ENCODE measurements at places on chromosomes 11 and 22.

DNA sequence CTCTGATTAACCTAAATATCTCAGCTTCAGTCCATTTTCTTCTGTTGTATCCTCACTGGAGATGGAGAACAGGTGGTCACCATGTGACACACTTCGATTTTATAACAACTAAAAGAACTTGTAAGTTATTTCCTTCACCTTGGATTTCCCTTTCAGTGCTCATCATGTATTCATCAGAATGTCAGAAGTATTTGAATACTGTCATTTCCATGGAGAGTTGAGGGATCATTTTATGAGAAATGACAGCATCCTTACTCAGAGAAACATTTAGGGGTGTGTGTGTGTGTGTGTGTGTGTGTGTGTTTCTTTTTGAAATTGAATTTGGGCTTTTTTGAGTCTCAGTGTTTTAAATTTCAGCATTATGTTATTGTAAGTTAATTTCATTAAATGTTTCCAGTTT, 205.8 kb downstream of the ARHGAP42 start:
- no peak overlapping the region for H3K27ac ChIP-seq
- H3K27me3 ChIP-seq, result no peaks in the 10 kb centered on the region
- no peak for DNase-seq

DNA sequence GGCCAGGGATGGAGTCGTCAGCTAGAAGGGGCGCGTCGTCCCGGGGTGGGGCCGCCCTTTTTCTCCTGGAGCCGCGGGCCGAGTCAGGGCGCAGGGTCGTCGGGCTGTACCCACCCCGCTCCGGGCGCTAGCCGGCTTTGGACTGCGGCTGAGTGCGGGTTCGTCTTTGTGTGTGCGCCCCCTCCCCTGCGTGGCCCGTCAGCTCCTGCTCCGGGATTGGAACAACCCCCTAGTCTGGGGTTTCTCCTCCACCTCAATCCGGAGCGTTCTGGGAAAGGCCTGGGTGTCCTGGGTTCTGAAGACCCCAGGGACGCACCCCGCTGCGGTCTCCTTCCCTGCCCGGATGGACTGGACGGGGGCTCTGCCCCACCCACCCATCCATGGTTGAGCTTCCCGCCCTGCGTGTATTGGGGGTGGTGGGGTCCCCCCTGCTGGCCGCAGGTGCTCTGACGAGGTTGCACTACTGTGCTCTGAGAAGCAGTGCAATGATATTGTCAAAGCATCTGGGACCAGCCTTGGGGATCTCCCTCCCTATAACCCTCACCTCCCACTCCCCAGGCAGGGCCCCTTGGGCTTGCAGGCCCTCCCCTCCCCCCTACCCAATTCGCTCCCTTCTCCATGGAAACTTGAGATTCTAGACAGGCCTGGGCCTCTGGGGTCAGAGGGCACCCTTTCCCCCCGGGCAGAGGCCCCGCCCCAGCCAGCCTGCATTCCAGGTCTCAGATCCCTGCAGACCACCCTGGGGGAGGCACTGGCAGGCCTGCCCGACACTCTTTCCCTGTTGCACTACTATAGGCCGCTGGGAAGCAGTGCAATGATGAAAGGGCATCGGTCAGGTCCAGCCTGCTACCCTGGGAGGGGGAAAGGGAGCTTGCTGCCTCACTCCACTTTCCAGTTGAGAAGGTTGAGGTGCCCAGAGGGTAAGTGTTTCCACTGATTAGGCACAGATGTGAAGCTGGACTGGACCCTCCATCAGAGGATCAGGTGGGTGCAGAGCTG, 10.7 kb downstream of the SDF2L1 start:
- H3K4me1 ChIP-seq, result peaks cover 14% of the 10 kb centered on the region
- H3K27ac ChIP-seq, result peak overlapping the region; percentile 59
- no peaks in the 10 kb centered on the region for H3K27me3 ChIP-seq
- DNase-seq, result no peak

DNA sequence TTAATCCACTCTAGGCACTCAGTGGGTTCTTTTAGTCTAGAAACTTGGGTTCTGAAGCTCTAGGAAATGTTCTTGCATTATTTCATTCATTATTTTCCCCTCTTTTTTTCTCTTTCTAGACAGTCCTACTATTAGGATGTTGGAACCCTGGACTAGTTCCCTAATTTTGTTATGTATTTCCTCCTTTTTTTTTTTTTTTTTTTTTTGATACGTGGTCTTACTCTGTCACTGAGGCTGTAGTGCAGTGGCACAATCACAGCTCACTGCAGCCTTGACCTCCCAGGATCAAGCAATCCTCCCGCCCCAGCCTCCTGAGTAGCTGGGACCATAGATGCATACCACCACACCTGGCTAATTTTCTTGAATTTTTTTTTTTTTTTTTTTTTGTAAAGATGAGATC, 9.4 kb downstream of the UPB1 start:
- no peaks in the 10 kb centered on the region for H3K27me3 ChIP-seq
- no peak for DNase-seq
- H3K27ac ChIP-seq, result no peak overlapping the region
- no peak overlapping the region for H3K4me3 ChIP-seq
- H3K36me3 ChIP-seq, result no peaks in the 10 kb centered on the region
- no peaks in the 10 kb centered on the region for H3K4me1 ChIP-seq

- DNase-seq, result no peak
- H3K4me3 ChIP-seq, result no peak overlapping the region
- H3K27ac ChIP-seq, result no peak overlapping the region
These were observed 2.6 kb upstream of the VWCE start for GRCh38 chr11:61297746-61298145.

GRCh38 chr22:37884420-37884819, 21.7 kb upstream of the MICALL1 start:
- no peak for DNase-seq
- H3K4me1 ChIP-seq, result no peaks in the 10 kb centered on the region
- no peaks in the 10 kb centered on the region for H3K27me3 ChIP-seq
- H3K4me3 ChIP-seq, result no peak overlapping the region
- no peak overlapping the region for H3K27ac ChIP-seq
- H3K36me3 ChIP-seq, result no peaks in the 10 kb centered on the region

DNA sequence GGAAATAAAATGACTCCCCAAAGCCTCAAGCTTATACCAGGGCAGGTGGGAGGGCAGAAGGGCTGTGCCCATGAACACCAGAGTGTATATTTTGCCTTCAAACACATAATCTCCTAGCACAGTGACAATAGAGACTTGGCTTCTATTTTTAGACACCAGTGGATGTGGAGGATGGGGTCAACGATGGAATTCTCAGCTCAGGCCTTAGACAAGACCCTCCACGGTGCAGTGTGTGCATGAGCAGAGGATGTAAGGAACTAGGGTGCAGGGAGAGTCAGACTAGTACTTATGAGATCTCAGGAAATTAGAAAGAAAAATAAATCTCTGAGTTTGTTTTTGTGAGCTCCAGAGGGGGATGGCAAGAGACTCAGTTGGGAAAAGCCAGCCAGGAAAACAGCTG, 113.6 kb upstream of the CADM1 start:
- no peaks in the 10 kb centered on the region for H3K27me3 ChIP-seq
- DNase-seq, result no peak
- no peak overlapping the region for H3K4me3 ChIP-seq
- no peaks in the 10 kb centered on the region for H3K4me1 ChIP-seq
- H3K27ac ChIP-seq, result no peak overlapping the region

DNA sequence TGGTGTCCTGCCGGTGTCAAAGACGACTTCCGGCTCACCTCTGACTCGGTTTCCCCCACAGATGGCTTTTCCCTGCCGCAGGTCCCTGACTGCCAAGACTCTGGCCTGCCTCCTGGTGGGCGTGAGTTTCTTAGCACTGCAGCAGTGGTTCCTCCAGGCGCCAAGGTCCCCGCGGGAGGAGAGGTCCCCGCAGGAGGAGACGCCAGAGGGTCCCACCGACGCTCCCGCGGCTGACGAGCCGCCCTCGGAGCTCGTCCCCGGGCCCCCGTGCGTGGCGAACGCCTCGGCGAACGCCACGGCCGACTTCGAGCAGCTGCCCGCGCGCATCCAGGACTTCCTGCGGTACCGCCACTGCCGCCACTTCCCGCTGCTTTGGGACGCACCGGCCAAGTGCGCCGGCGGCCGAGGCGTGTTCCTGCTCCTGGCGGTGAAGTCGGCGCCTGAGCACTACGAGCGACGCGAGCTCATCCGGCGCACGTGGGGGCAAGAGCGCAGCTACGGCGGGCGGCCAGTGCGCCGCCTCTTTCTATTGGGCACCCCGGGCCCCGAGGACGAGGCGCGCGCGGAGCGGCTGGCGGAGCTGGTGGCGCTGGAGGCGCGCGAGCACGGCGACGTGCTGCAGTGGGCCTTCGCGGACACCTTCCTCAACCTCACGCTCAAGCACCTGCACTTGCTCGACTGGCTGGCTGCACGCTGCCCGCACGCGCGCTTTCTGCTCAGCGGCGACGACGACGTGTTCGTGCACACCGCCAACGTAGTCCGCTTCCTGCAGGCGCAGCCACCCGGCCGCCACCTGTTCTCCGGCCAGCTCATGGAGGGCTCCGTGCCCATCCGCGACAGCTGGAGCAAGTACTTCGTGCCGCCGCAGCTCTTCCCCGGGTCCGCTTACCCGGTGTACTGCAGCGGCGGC, 5.5 kb downstream of the B3GNT6 start:
- H3K36me3 ChIP-seq, result no peaks in the 10 kb centered on the region
- no peaks in the 10 kb centered on the region for H3K27me3 ChIP-seq
- no peaks in the 10 kb centered on the region for H3K4me1 ChIP-seq

DNA sequence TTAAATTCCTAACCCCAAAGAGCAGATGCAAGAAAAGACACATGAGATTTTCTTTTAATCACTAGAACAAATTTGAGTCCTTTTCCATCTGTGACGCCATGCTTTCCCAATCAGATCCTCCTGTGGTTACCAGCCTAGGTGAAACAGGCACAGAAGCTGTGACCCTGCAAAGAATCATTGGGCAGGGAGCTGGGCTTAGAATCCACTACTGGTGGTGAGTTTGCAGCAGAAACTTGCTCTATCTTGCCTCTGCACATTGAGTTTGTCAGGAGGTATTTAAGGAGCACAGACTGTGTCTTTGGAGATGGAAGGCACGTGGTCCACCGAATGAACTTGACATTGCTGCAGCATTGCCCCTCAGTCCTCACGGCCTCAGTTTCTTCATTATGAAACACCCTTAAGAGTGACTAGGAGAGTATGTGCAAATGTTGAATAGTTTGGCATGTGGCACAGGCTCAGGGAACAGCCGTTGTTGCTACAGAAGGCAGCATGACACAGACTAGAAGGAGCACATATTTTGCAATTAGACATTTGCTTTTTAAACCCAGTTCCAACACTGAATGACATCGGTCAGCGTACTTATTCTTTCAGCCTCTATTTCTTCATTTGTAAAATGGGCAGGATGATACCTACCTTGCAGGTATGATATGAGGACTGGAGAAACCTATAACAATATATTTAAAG, 127.6 kb downstream of the DBX1 start:
- no peaks in the 10 kb centered on the region for H3K36me3 ChIP-seq
- no peak overlapping the region for H3K4me3 ChIP-seq
- DNase-seq, result no peak
- H3K4me1 ChIP-seq, result no peaks in the 10 kb centered on the region

DNA sequence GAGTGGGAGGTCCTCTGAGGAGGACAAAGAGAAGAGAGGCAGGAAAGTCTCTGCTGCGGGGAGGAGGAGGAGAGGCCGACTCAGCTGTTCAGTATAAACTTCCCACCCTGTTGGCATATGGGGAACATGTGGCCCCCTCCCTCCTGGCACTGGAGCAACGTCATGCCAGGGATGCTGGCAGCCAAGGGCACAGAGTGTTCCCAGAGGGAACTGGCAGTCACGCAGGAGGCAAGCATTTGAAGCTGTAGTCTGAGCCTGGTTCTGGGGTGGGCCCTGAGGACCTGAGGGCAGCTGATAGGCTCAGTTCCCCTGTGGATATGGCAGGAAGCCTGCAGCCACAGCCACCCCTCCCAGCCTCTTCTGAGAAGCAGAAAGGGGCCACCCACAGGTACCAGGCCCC, 67.1 kb upstream of the TSPAN18 start:
- peak overlapping the region; percentile 18 for H3K27ac ChIP-seq
- no peak overlapping the region for H3K4me3 ChIP-seq
- H3K27me3 ChIP-seq, result no peaks in the 10 kb centered on the region
- no peaks in the 10 kb centered on the region for H3K4me1 ChIP-seq

GRCh38 chr11:120801801-120802689, 221.9 kb upstream of the TBCEL start:
- H3K27me3 ChIP-seq, result no peaks in the 10 kb centered on the region
- DNase-seq, result peak; percentile 42
- H3K36me3 ChIP-seq, result no peaks in the 10 kb centered on the region
- no peaks in the 10 kb centered on the region for H3K4me1 ChIP-seq
- no peak overlapping the region for H3K27ac ChIP-seq
- no peak overlapping the region for H3K4me3 ChIP-seq

- H3K27ac ChIP-seq, result no peak overlapping the region
- no peak for DNase-seq
- no peaks in the 10 kb centered on the region for H3K27me3 ChIP-seq
- H3K4me3 ChIP-seq, result no peak overlapping the region
- no peaks in the 10 kb centered on the region for H3K36me3 ChIP-seq
- no peaks in the 10 kb centered on the region for H3K4me1 ChIP-seq
These were observed 43.0 kb downstream of the RASSF10 start for GRCh38 chr11:13052130-13052571.

DNA sequence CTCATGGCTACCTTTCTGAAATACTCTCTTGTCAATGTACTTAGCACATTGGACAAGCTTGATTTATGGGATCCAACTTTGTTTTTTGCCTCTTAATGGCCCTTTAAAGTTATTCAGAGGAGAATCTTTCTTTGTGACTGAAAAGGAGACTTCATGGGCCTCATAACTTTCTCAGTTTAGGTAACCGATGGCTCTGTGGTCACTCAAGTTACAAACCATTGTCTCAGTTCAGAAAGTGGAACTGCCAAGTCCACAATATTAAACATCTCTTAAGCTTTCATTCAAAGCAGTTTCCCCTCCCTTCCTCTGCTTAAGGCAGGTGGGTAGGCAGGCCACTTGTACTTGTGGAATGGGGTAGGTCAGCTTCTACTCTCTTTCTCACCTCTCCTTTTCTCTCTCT, 12.3 kb upstream of the ARL14EP start:
- no peak for DNase-seq
- H3K27ac ChIP-seq, result no peak overlapping the region
- no peaks in the 10 kb centered on the region for H3K27me3 ChIP-seq
- H3K36me3 ChIP-seq, result no peaks in the 10 kb centered on the region

DNA sequence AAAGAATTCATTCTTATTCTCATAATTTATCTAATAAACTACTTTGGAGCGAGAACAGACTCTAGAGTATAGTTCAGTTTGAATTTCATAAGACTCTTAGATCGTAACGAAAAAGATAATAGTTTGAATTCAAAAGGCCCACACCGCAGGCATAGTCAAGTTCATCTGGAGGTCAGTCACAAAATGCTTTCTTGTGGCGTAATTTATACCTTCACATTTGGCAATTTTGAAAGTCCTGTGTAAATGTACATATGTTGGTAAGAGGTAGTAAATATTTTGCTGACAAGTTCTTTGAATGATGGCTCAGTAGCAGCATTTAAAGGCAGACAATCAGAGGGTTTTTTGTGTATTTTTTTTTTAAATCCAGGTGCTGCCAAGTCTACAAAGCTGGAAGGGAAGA, 88.1 kb downstream of the TEAD1 start:
- H3K27ac ChIP-seq, result no peak overlapping the region
- H3K4me3 ChIP-seq, result no peak overlapping the region
- H3K4me1 ChIP-seq, result no peaks in the 10 kb centered on the region
- H3K36me3 ChIP-seq, result no peaks in the 10 kb centered on the region
